Posterior cingulate gyrus (tissue), 11 donors: ENCODE measurements at places on chromosomes 6 and 20.
A peak's percentile ranks its signal among the peaks of the same experiment; 100 is the strongest.

- no peak for DNase-seq
These were observed 49.9 kb downstream of the ATG5 start for GRCh38 chr6:106275692-106276091.

DNA sequence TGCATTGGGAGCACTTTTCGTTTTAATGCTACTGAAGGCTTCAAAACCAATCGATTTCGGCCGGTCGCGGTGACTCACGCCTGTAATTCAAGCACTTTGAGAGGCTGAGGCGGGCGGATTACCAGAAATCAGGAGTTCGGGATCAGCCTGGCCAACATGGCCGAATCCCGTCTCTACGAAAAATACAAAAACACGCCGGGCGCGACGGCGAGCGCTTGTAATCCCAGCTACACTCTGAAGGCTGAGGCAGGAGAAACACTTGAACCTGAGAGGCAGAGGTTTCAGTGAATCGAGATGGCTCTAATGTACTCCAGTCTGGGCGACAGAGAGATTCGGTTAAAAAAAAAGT, 58.4 kb downstream of the TRIM38 start:
- DNase-seq: no peak

GRCh38 chr6:15628499-15629131, 34.2 kb downstream of the DTNBP1 start:
- no peak for DNase-seq

GRCh38 chr6:67634199-67634598, 1000.9 kb upstream of the ADGRB3 start:
- DNase-seq: no peak

- DNase-seq: no peak
These were observed 15.6 kb upstream of the CD109 start for GRCh38 chr6:73680289-73680918.

DNA sequence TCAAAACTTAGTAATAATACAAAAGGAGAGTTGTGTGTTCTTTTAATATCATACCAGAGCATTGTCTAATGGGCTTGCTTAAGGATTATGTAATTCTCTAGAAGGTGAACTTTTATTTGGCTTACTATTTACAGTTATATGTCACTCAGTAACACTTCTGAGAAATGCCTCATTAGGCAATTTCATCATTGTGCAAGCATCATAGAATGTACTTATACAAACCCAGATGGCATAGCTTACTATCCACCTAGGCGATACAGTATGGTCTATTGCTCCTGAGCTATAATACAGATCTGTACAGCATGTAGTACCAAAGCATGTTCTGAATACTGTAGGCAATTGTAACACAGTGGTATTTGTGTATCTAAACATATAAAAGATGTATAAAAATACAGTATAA, 340.1 kb downstream of the PHF3 start:
- DNase-seq: no peak

DNA sequence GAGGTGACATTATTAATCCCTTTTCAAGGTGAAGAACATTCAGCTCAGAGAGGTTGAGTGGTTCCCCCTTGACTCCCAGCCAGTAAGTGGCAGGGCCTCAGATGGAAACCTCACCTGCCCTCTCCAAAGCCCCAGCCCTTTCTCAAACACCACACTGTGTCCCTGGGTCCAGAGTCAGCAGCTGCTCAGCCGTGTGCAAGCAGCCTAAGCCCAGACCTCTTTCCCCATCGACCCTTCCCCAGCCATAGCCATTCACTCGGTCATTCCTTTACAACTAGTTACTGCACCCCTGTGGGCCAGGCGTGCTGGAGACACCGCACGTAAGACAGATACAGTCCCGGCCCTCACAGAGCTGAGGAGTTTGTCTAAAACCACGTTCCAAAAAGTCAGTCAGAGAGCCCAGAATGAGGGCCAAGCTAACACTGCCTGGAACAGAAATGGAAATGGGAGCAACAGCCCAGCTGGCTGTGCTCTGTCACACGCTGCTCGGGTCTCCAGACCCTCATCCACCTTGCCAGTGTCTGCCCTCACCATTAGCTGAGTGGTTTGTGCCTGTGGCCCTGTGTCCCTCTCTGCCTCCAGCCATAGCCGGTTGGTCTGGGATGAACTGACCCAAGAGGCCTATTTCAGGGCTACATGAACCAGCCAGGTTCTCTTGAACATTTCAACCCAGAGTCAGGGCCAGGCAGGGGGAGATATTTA, 29.6 kb downstream of the ZC3H12D start:
- DNase-seq: no peak

- DNase-seq: no peak
These were observed 157.5 kb downstream of the TRMT11 start for GRCh38 chr6:126143761-126144251.

- DNase-seq: no peak
These were observed 143.9 kb upstream of the NOX3 start for GRCh38 chr6:155599561-155599960.

- DNase-seq: no peak
These were observed 118.9 kb upstream of the SMLR1 start for GRCh38 chr6:130708338-130708737.

DNA sequence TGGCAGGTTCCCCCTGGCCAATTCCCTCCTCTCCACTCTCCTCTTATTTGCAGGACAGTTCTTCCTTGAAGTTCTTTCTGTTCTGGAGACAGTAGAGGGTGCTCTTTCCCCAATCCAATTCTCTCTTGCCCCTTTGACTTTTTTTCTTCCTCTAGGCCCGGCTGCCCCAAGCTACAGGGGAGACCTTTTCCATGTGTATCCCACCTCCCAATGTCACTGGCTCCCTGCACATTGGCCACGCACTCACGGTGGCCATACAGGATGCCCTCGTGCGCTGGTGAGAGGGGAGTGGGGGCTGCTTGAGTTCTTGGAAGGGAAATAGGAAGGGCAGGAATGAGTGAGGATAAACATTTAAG, 1.5 kb downstream of the VARS2 start:
- peak; percentile 29 for DNase-seq

DNA sequence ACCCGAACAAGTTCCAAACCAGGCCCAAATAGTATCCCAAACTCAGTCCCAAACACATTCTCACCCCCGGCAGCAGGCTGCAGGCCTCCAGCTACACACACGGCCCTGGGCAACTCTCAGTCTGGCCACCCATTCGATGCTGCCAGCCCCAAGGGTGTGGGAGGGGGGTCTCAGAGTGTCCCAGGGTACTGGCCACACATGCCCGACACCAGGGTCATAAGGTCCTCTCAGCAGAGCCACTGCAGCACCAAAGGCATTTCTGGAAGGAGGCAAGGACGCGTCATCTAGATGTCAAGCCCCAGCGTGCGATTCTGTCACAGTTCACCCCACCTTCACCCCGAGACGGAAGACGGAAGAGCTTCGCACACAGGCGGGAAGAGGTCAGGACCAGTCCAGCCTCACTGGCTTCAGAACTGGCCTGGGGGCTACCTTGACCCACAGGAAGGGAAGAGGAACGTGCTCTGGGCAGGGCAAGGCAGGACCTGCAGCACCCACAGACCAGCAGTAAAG, 9.5 kb downstream of the MYL9 start:
- no peak for DNase-seq

DNA sequence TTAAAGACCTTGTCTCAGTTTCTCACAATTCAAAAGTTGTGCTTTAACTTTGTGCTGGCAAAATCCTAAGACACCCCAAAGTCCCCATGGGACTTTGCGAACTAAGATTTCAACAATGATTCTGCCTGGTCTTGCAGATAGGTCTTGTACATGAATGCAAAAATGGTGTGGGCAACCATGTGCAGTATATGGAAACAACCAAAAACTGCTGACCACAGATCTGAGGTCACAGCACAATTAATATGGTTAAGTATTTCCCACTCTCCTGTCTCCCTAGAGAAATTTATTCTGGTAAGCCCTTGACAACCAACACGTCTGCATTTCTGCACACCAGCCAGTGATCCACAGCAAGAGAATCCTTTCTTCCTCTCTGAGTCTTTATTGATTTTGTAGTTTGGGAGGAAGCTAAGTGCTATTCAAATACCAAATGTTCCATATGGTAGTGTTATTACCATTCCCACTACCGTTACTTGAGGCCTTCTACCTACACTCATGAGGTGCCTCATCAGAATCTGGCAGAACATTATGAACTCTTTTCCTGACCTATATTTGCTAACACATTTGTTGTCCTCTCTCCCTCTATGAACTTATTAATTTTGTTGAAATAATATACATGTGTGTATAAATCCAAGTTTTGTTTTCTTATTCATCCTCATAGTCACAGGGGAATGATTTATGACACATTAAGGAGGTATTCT, 178.7 kb downstream of the ATXN1 start:
- no peak for DNase-seq

DNA sequence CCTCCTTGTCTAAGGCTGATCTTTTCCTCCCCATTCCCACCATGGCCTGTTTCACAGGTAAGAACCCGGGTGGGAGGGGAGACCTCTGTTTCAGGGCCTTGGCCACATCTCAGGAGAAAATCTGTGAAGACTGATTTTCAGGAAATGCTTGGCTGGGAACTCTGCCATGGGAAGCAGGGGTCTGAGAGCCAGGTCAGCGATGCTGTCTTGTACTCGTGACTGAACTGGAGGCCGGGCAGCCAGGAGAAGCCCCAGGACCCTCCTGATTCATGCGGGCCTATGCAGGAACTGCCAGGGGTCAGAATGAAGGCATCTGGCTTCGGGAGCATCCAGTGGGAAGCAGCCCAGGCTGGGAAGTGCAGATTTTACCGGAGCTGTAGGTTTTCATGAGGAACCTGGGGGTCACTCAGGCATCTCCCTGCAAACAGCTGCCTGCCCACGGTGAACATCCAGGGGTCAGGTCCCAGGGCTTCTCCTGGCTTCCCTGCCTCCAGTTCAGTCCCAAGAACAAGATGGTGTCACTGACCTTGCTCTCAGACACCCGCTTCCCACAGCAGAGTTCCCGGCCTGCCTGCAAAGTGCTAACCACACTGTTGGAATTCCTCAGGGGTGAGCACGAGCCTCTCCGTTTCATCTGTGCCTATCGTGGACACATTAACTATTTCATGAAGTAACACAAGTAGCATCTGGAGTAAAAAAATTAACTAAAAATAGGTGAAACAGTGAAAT, 90.2 kb upstream of the SULF2 start:
- no peak for DNase-seq

GRCh38 chr6:136886091-136886490, 36.0 kb upstream of the SLC35D3 start:
- no peak for DNase-seq

- no peak for DNase-seq
These were observed 32.6 kb downstream of the CLIC5 start for GRCh38 chr6:45983062-45983461.

- DNase-seq: peak; percentile 27
These were observed 254.4 kb upstream of the PMEPA1 start for GRCh38 chr20:57964011-57964862.

- DNase-seq: no peak
These were observed 203.7 kb downstream of the NFATC2 start for GRCh38 chr20:51338692-51339440.

DNA sequence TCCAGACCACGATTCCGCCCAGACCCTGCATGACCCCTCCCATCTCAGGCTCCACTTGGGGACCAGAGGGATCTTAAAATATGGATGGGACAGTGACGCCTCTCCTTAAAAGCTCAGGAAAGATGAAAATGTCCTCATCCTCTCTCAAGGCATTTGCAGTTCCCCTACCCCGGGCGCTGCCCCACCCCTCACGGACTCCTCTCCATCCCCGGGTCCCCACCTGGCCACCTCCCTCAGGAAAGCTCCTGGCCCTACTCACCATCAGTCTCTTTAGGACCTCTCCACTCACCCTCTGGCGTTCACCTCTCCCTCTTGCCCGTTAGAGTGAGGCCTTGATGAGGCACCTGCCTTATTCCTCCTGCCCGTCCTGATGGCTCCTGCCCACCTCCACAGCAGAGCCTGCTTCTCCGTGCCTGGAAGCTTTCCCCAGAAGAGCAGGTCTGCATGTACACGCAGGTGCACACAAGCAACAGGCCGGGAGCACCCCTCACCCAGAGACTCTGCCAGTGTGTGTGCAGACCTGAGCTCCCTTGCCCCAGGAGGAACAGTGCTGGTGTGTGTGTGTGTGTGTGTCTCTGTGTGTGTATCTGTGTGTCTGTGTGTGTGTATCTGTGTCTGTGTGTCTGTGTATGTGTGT, 105.6 kb upstream of the NXT1 start:
- DNase-seq: no peak

GRCh38 chr6:144150710-144151657, 667 bp downstream of the STX11 start:
- no peak for DNase-seq

GRCh38 chr6:140627002-140627401, 1252.6 kb upstream of the CITED2 start:
- DNase-seq: no peak

DNA sequence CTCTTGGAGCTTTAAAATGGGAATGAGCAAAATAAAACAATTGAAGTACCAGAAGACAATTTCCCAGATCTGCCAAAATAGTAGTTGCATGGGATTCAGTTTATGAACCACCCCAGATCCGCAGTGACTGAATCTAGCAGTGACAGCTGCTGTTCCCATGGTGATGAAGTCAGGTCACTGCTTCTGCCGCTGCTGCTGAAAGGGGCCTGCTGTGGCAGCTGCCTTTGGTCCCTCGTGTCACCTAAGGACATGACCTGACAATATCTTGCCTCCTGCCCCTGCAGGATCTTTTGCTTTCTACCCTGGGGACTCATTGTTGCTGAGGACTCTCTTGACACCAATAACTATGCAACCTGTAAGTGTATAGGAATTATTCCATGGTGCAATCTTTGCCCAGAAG, 34.3 kb upstream of the OGFRL1 start:
- DNase-seq: no peak

DNA sequence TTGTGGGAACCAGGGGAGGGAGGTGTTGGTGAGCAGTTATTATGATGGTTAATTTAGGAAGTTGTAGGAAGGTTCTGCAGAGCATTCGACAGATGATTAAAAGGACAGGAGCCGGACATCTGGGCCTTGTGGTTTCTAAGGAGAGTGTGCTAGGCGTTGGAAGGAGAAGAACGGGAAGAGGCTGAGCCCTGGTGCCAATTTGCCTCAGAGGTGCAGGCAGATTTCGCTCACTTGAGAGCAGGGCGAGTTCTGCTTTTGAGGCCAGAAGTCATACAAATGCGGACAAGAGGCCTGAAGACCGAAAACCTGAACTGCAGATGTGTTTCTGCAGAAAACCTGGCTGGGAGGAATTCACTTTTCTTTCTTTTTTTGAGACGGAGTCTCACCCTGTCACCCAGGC, 30.5 kb upstream of the RPS6KA2 start:
- no peak for DNase-seq

GRCh38 chr6:27806981-27807440, 105.2 kb downstream of the OR2B2 start:
- no peak for DNase-seq

- no peak for DNase-seq
These were observed 151.7 kb downstream of the ZFAND3 start for GRCh38 chr6:37971266-37971665.
